ENCODE measurements at places on chromosomes 4 and X. TPM values are rescaled to one million over a fixed set of nuclear protein-coding genes. Genes with fewer than 3 reads are reported as not detected.

GRCh38 chrX:9278475-9279233 is 186.2 kb upstream of the TBL1X start:
- no peak for DNase-seq

GRCh38 chr4:54067166-54067565 is 2.8 kb upstream of the CHIC2 start:
- peak; percentile 70 for DNase-seq

Gene NEK1
- 16.1 TPM for total RNA-seq

DNA sequence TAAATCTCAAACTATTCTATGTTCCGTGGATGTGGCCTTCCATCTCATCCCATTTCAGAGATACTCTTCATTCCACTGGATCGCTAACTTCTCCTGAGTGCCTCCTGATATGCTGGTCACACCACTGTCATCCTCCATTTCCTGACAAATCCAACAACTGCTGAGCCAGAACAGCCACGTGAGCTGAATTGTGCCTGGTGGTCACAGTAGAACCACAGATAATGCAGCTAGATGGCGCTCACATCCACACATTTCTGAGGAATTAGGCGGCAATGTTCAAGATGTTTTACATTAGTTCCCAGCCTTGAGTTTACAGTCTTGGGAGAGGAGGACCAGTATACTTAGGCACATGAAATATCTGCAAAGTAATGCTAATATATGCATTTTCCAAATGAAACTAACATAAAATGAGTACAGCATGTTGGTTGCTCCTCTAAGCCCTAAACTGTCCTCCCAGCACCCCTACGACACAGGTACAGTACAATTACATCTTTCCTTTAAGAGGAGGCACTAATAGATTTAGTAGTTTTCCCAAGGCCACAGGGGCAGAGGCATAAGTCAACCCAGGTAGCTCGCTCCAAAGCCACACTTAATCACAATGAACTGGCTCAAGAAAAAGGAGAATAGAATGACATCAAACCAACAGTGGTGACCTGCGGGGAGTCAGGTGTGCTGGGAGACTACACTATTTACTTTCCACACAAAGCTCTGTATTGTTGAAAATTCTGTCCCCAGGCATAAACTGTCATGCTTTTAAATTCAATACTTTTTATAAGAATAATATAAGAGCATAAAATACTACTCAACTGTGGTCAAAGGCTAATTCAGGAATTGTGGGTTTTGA is 134.2 kb downstream of the CHIC2 start:
- peak; percentile 82 for DNase-seq

DNA sequence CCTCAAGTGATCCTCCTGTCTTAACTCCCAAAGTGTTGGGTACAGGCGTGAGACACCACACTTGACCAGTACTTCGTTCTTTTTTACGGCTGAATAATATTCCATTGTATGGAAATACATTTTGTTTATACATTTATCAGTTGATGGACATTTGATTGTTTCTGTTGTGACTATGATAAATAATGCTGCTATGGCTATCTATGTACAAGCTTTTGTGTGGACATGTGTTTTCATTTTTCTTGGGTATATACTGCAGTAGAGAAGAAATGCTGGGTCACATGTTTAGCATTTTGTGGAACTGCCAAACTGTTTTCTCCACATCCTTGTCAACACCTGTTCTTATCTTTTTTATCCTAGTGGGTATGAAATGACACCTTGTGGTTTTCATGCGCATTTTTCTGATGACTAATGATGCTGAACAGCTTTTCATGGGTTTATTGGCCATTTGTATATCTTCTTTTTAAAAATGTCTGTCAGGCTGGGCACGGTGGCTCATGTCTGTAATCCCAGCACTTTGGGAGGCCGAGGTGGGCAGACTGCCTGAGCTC is 37.3 kb downstream of the SAT1 start:
- DNase-seq = no peak

Gene SPRY1
- 52.3 TPM for total RNA-seq

All from sigmoid colon (tissue), 7 donors.